ENCODE measurements at places on chromosomes 11 and 22.
A peak's percentile ranks its signal among the peaks of the same experiment; 100 is the strongest.

DNA sequence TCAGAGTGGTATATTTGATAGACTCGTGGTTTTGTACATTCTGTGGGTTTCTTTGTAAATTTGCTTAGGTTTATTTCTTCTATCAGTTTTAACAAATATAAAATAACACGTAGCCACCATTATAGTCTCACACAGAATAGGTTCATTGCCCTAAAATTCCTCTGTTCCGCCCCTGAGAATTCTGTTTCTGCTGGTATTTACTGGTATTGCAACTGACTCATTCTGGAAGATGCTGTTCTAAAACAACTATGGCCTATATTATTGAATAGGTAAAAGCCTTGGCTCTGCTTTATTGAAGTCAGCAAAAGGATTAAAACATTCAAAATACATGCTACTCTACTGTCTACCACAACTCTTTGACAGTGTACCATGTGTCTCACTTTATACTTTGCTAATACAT, 119.1 kb upstream of the CHORDC1 start:
- no peak for DNase-seq

DNA sequence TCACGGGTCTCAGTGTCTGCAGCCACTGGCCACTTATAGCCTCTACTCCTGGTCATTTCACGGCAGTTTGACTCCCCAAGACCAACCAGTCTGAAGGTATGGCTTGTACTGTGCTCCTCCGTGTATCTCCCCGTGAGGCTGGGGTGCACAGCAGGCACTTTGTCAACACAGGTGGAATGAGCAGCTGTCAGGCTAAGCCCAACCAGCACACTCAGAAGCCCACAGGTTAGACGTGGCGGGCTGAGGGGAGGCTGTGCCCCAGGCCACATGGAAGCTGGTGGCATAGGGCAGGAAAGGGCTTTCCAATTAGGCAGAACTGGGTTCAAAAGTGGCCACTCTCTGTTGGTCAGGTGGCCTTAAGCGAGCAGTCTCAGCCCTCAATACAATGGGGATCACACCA, 7.0 kb downstream of the TP53I11 start:
- DNase-seq = no peak

DNA sequence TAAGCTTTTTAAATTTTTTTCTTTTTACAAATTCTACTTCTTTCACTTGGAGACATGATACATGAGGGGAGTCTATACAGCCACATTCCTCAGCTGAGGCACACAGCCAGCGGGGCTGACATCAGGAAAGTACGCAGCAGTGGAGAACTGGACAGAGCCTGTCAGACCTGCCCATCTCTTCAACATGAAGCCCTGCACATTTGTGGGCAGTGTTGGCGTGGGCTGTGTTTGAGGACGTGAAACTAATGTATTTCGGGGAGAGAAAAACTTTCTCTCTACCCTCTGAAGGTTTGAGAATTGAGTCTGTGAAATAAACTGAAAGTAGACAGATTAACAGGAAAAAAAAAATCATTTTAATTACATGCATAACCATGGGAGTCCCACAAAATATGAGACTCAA, 84.8 kb upstream of the HTATIP2 start:
- DNase-seq = no peak

- no peak for DNase-seq
Observed at GRCh38 chr11:33907421-33907820, 15.5 kb upstream of the LMO2 start.

DNA sequence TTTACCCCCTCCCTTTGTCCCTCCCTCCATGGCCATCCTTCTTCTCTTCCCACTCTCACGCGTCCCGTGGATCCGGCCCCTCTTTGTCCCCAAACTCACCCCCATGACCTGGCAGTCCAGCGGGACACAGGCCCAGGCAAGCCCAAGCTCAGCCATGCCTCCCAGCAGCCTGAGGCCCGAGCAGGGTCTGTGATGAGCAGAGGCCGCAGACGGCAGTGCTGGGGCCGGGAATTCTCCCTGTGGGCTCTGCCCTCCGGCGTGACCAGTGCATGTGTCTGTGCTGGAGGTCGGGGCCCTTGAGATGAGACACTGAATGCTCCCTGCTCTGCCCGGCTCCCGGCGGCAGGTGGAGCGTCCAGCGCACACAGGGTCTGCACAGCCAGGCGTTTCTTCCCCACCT, 237.9 kb downstream of the BRD1 start:
- no peak for DNase-seq

DNA sequence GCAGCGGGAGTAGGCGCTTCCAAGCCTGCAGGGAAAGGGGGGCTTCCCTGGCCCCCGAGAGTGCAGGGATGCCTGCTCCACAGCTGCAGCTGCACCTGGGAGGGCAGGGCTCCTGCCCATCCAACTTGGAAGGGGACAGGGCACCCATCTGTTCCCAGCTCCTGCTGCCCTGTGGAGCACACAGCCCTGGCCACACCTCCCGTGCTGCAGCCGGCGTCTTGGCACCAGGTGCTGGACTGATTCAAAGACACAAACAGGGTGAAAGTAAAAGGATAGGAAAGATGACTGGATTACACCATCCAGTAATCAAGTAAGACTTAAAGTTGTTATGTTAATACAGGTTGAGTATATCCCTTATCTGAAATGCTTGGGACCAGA, 14.8 kb downstream of the NPAT start:
- DNase-seq = no peak

DNA sequence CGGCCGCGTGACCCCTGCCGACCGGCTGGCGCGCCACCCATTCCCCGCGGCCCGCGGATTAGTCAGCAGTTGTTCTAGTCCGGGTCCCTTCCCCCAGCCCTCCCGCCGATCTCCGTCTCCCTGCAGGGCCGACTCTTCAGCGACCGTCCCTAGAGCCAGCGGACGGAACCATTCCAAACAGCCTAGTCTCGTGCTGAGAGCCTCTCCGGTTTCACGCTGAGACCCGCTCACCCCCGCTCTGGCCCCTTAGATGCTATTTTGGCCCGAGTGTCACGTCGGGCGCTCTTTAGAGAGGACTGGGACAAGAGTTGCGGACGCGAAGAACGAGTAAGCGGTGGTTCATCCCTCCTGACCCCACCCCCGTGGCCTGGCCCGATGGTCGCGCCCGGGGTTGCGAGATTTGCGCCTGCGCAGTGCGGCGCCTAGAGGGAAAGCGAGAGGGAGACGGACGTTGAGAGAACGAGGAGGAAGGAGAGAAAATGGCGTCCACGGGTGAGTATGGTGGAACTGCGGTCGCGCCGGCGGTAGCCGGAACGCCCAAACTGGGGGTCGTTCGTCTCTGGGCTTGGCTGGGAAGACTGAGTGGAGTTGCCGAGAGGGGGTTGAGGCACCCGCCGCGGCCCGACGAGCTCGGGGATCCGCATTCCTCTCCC, at the start of the genes EWSR1 and RHBDD3:
TSS of gene EWSR1 (plus strand) at position 411 of the 653 bp plus-strand sequence. CDS start at position 480, 69 bp downstream.
TSS of gene RHBDD3 (minus strand) at position 124 of the 653 bp plus-strand sequence. CDS start 2,355 bp downstream, outside the sequence.
- DNase-seq = peak; percentile 90

- DNase-seq = no peak
Observed at GRCh38 chr11:2298795-2299761, 2.6 kb downstream of the C11orf21 start.

- no peak for DNase-seq
Observed at GRCh38 chr22:37310075-37310606, 27.8 kb downstream of the CYTH4 start.

DNA sequence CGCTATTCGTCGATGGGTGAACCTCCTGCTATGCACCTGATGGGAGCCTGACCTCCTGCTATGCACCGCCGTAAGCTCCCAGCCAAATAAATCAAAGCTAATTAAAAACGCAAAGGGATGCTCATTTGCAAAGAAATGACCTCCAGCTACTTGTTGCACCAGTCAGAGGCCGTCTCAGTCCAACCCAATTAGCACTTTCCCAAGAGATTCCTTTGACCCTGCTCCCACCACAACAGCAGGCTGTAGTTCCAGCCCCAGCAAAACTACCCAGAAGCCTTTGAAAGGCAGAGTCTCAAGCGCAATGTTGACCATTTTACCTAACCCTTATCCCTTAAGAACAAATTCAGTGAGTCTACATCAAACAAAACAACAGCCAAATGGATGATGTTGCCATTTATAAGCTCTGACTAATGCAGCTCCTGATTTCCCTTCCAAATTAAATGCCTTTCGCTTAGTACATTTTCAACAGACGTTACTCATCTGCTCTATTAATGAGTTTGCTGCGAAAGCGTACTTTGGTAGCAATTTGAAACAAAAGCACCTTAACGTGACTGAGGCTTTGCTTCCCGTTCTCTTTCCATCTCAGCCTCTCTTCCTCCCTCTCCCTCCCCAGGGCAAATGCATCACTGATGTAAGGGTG, 17.2 kb upstream of the BSX start:
- DNase-seq = no peak

- no peak for DNase-seq
Observed at GRCh38 chr11:63951779-63952536, 13.2 kb downstream of the NAA40 start.

- DNase-seq = no peak
Observed at GRCh38 chr11:107549253-107549953, 16.1 kb downstream of the ALKBH8 start.

GRCh38 chr11:57181678-57182305, at the start of gene LRRC55:
TSS of gene LRRC55 (plus strand) at chr11:57181953. CDS start at chr11:57182023, 70 bp downstream.
- no peak for DNase-seq

- DNase-seq = no peak
Observed at GRCh38 chr11:128898580-128899344, 7.6 kb downstream of the KCNJ5 start.
